ENCODE measurements at places on chromosomes 5 and 9.

DNA sequence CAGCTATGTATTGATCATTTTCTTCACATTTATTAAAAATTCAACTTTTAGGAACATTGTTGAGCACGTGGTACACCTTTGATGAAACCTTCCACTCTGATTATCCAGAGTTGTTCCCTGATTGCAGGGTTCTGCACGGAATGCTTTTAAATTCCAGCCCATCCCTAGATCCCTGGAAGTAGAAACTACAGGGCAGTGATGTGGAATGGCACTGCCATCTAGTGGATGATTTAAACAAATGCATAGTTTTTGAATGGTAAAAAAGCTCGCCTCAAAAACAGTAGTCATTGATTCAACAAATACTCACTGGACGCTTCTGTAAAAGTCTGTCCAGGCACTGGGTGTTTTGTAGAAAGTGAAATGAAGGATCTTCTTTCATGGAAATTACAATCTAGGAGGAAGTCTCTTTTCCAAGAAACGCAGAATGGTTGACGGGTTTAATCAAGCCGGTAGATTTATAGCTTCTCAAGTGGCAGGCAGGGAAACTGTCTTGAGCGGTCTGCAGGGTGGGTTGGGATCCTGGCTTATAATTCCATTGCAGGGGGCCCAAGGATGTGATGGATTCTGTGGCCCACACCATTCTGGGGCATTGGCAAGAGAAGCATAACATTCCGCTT lies 118.4 kb downstream of the ARHGAP26 start:
- DNase-seq, result peak; percentile 66

DNA sequence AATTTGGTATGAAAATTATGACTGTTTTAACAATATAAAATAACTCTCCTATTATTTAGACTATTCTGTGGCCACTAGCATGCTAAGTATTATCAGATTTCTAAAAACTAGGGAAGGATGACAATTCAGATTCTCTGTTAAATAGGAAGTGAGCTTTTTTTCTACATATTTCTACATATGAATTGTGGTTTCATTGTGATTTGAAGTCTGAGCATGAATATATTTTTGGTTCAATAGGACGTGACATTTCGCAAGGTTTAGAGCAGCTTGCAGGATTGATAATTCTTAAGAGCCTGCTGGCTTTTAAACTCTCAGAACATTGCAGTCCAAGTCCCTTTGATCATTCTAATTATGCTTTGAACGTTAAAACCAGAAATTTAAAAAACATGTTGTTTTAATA lies 82.9 kb downstream of the ADGRV1 start:
- no peak for DNase-seq

- peak; percentile 11 for DNase-seq
Observed at GRCh38 chr9:18393340-18394130, 80.4 kb upstream of the ADAMTSL1 start.

DNA sequence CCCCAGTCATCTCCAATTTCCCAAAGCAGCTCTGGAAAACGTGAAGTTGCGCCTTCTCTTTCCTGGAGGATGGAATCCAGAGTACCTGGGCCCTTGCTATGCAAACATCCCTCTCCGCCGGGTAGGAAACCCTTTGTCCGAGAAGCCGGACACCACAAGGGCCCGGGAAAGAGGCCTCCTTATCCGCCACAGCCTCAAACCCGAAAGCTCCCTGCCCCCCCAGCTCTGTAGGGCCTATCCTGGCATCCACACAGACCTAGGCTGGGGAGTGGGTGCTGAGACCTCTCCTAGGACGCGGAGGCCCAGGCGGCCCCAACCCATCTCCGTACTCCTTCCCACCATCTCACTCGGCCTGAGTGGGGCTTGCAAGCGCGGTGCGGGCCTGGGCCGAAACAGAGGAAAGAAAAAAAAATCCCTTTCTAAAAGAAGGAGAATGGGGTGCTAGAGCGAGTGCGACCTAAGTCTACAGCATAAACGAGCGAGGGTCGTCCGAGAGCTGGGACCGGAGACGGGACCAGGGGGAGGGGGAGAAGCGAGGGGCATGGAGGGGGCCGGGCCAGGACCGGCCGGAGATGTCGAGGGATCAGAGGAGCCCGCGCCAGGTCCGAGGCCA lies 624 bp downstream of the FBXW11 start:
- peak; percentile 26 for DNase-seq

GRCh38 chr9:131278702-131279111 lies 2.4 kb upstream of the FAM78A start:
- DNase-seq, result no peak

DNA sequence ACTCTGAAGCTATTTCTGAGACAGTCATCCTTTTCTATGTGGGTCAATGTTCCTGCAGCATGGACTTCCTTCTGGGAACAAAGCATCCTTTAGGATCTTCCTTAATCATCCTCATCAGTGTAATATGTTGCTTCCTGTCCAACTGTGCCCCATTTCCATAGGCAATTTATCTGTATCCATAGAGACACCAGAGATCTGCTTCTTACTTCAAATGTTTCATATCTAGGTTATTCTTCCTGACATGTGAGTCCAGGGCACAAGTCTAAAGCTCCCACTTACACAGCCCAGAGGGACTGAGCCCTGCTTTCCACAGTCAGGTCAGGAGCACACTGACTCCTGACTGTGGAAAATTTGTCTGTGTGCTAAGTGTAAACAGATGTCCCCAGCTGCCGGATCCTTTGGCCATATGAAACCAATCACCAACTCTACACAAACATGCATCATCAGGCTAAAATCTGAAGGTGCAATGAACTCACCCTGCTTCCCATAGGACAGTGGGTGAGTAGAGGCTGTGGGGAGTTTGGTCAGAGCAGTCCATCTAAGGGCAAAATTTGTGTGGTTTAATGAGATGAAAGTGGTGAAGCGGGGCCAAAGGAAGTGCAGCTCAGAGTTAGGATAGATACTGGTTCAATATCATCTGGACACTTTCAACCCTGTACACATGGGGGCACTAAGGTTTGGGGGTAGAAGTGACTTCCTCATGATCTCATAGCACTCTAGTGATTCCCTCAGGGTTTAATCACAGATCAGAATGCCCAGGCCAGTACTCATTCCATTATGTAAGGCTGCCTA lies 85.2 kb upstream of the TNC start:
- DNase-seq, result no peak

- no peak for DNase-seq
Observed at GRCh38 chr9:64773491-64773931, 511.5 kb downstream of the FOXD4L5 start.

GRCh38 chr5:67896311-67896929 lies 319.1 kb upstream of the PIK3R1 start:
- no peak for DNase-seq

- peak; percentile 18 for DNase-seq
Observed at GRCh38 chr9:137138058-137138721, 764 bp upstream of the GRIN1 start.

DNA sequence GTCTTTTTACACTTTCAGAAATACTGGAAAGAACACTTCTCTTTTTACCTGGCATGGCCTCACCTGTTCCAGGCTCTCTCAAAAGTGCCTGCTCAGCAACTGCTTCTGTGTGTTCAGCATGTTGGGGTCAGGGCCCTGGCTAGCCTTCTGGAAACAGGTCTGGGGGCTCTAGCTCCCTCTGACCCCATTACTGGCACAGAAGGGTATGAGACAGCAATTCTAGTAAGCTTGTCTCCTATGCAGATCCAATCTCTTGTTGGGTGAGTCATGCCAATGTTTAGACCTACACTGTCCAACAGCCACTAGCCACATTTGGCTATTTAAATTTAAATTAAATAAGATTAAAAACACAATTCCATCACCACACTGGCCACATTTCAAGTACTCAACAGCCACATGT lies 80.8 kb downstream of the MAPKAP1 start:
- no peak for DNase-seq

DNA sequence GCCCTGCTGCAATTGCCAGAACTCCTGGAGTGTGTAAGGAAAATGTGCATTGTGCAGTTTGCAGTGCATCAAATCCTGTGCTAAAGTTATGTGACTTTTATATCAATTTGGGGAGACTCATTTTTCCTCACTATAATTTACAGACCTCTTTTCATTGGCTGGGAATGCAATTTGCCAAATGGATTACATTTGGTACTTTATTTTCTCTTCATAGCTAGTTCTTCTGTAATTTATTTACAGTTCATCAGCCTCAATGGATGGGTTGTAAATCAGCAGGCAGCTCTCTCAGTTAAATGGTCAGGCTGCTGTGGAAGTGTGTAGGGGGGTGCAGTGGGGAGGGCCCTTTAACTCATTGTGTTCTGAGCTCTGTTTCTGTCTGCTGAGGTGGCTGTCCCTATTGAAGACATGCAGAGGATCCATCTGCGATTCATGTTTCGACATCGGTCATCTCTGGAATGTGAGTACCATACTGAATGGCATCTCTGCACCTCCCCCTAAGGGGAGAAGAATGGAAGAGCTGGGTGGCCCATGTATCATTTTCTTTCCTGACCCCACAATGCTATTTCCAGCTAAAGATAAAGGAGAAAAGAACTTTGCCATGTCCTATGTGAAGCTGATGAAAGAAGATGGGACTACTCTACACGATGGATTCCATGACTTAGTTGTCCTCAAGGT lies 74.6 kb downstream of the DOCK2 start:
- no peak for DNase-seq

DNA sequence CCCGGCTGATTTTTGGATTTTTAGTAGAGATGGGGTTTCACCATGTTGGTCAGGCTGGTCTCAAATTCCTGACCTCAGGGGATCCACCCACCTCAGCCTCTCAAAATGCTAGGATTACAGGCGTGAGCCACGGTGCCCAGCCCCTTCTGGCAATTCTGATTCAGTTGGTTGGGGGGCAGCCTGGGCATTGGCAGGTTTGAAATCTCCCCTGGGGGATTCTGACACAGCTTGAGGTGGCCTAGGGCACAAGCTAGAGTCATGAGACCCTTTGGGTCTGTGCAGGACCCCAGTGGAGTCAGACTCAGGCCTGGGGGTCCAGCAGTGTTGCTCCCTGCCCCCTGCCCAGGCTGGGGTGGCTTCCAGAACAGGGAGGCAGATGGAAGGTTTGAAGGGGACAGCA lies 239.8 kb downstream of the PBX3 start:
- DNase-seq, result no peak

DNA sequence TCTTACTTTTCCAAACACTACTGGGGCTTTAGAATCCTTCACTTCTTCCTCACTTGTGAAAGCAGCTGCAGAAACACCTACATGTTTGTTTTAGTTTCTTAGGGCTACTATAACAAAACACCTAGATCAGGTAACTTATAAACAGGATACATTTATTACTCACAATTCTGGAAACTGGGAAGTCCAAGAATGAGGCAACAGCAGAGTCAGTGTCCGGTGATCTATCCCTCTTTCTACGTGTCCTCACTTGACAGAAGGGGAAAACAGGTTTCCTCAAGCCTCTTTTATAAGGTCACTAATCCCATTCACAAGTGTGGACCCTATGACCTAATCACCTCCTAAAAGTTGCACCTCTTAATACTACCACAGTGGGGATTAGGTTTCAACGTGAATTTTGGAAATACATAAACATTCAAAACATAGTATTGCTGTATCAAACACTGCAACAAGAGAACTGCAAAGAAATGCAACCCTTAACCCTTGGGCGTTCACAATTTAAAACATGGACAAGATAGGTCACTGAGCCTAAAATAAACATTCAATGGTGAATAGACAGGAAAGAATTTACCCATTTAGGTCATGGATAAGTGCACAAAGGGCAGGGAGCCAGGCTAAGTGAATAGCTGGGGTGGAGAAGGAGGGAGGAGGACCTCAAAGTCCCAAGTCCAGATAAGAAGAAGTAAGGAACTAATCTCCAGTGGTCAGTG lies 104.3 kb downstream of the PIK3R1 start:
- no peak for DNase-seq

- DNase-seq, result no peak
Observed at GRCh38 chr9:130181678-130182380, 9.6 kb downstream of the NCS1 start.

DNA sequence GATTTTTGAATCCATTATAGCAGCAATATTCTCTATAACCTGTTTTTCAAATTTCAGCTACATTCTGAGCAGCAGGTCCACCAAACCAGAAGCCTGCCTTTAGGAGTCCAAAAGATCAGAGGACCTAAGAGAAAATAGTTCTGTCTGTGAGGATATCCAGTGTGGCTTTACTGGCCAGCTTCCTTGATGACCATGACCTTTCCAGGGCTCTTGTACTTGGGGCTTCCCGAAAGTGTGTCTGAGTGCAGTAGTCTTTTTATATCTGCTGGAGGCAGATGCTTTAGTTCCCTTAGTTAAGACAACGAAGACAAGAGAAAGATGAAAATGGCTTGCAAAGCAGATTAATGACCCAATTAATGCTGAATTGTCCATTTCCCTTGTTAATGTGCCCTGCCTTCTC lies 72.4 kb downstream of the SGCD start:
- DNase-seq, result no peak

- no peak for DNase-seq
Observed at GRCh38 chr5:13921578-13921977, 22.9 kb downstream of the DNAH5 start.

- peak; percentile 54 for DNase-seq
Observed at GRCh38 chr5:52989025-52989780, at the start of gene ITGA2. TSS of gene ITGA2 (plus strand) at chr5:52989352. CDS start at chr5:52989469, 117 bp downstream.

All from hippocampal formation (tissue), 2 donors.